ENCODE measurements at places on chromosomes 1 and 21.

DNA sequence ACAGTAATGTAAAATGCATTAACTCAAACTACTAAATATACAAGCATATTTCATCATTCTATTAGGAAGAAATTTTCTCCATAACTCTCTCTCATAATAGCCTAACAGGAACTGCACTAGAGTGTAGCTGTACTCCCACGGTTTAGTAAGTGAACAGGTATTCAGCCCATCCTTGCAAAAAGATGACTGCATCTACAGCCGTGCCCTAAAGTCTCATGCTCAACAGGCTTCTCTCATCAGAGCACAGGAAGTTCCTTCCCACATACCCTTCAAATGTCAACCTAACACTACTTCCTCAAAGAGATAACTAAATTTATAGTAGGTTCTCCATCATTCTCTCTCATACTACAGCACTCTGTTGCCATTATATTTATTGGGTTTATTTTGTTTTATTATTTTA lies 251.6 kb downstream of the AKT3 start:
- peak; percentile 18 for DNase-seq

- no peak for DNase-seq
Measured at GRCh38 chr1:109112056-109112651, 1.8 kb upstream of the ELAPOR1 start.

DNA sequence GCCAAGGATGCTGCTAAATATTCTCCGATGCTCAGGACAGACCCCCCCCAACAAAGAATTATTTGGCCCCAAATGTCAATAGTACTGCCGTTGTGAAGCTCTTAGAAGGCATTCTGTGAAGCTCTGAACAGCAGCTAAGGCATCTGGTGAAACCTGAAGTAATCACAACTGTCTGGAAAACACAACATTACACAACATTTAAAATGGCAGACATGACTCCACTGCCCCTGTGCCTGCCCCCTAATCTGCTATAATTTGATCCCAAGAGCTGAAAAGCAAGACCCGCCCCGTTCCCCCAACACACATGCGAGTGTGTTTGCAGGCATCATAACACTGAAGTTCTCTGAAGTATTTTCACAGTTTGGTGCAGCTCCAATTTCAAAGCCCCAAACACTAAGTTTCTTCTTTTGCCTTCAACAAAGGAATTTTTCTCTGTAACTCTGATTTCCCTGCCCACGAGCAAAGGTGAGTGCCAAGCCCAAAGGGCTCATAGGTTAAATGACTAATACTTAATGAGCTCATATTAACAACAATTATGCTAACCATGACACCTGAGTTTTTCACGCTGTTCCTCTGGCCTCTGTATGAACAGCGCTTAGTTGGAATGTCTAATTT lies 129.2 kb downstream of the CLIC6 start:
- DNase-seq: no peak

DNA sequence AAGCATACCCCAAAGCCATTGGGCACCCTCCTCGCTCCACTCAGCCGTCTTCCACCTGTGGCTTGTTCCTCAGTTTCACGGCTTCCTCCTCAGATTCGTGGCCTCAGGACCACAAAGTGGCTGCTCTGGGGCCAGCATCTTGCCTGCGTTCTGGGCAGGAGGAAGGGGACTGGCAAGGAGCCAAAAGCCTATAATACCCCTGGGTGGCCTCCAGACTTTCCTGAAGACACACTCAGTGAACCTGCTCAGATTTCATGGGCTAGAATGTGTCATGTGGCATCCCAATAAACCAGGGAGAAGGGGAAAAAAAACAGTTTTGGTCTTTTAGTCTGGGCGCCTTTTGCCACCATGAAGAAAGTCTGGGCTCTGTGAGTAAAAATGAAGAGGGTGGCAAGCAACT lies 62.0 kb downstream of the SDC3 start:
- DNase-seq: no peak

GRCh38 chr1:183578856-183579255 lies 11.4 kb downstream of the NCF2 start:
- DNase-seq: no peak

GRCh38 chr1:70628973-70629372 lies 217.9 kb downstream of the CTH start:
- no peak for DNase-seq

GRCh38 chr1:95004013-95004412 lies 68.7 kb downstream of the ALG14 start:
- DNase-seq: no peak
